Progenitor cell of endocrine pancreas (in vitro differentiated cells): ENCODE measurements at places on chromosomes 3 and 15. TPM values are rescaled to one million over a fixed set of nuclear protein-coding genes. Genes with fewer than 3 reads are reported as not detected.

HEG1 gene
- 4.1 and 7.2 TPM in 2 replicates for total RNA-seq

ITIH3 gene
- total RNA-seq = 0.87 and 1.2 TPM in 2 replicates

- H3K27me3 ChIP-seq = no peaks in the 10 kb centered on the region
- no peak overlapping the region for H3K4me3 ChIP-seq
- DNase-seq = no peak
- H3K27ac ChIP-seq = no peak overlapping the region
These were observed 15.3 kb downstream of the PXYLP1 start for GRCh38 chr3:141246958-141247301.

DNA sequence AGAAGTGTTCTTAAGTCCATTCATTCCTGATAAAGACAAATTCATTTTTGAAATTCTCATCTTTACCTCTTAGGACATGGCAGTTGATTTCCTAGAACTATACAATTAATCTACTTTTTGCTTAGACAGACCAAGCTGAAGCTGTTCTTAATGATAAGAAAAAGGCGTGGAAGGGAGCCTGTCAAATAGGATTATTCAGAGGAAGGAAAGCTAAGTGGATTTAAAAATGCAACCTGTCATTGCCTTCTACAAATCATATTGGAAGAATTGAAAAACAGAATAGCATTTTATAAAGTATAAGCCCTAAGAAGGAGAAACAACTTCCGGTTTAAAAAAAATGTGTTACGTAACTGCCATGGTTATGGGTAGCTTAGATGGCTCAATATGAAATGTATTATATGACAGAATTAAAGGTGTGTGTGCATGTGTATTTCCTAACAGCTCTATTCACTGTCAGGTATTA is 81.2 kb upstream of the RAP2B start:
- H3K27me3 ChIP-seq = no peaks in the 10 kb centered on the region
- peaks cover 2% of the 10 kb centered on the region for H3K4me1 ChIP-seq
- DNase-seq = no peak
- no peak overlapping the region for H3K4me3 ChIP-seq
- no peaks in the 10 kb centered on the region for H3K36me3 ChIP-seq

SCAANT1 gene
- not detected in 2 replicates for total RNA-seq

GOLGA8O gene
- total RNA-seq = 0.31 TPM in 1 of 2 replicates, not detected in the other

DNA sequence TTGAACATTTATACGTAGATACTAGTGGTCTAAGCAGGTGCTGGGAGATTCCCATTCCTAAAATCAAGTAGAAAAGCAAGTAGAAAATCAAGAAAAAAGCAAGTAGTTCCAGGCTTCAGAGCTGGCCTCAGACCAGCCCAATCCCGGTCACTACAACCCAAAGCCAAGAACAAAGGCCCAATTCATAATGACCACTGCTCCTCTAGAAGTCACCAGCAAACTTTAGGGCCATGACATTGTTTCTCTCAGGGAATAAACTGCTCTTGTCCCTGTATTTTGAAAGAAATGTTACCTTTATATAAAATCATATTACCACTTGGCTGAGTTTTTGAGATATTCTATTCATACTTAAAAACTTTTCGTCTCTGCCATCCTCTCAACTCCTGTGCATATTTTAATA is 106.3 kb upstream of the IL12A start:
- no peaks in the 10 kb centered on the region for H3K27me3 ChIP-seq
- peaks cover 4% of the 10 kb centered on the region for H3K4me1 ChIP-seq
- H3K4me3 ChIP-seq = no peak overlapping the region
- H3K36me3 ChIP-seq = no peaks in the 10 kb centered on the region
- no peak overlapping the region for H3K27ac ChIP-seq
- no peak for DNase-seq

DNA sequence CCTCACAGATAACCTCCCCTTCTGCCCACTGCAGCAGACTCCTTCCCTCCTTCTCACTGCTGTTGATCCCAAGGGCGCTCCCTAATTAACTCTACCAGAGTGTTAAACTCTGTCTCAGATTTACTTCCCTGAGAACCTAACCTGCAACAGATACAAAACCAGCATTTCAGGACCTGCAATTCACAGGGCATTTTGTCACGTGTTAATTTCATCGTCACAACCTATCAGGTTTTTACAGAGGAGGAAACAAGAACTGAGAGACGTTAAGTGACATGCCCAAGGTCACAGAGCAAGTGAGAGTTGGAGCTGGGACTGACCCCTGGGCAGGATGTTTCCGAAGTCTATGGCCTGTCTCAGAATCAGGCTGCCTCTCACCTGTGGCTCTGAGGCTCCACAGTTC is 223.9 kb downstream of the UACA start:
- H3K4me3 ChIP-seq = no peak overlapping the region
- no peak overlapping the region for H3K27ac ChIP-seq
- DNase-seq = no peak
- H3K27me3 ChIP-seq = peaks cover 59% of the 10 kb centered on the region
- no peaks in the 10 kb centered on the region for H3K36me3 ChIP-seq

- no peak for DNase-seq
- H3K27ac ChIP-seq = no peak overlapping the region
- H3K4me1 ChIP-seq = no peaks in the 10 kb centered on the region
- H3K36me3 ChIP-seq = no peaks in the 10 kb centered on the region
- H3K27me3 ChIP-seq = no peaks in the 10 kb centered on the region
These were observed 75.2 kb downstream of the DUT start for GRCh38 chr15:48406266-48406891.

GRCh38 chr3:46661776-46662766 is 31.4 kb downstream of the ALS2CL start:
- peaks cover 52% of the 10 kb centered on the region for H3K27me3 ChIP-seq
- peak; percentile 8 for DNase-seq
- H3K4me1 ChIP-seq = peaks cover 12% of the 10 kb centered on the region
- no peaks in the 10 kb centered on the region for H3K36me3 ChIP-seq
- H3K4me3 ChIP-seq = no peak overlapping the region
- H3K27ac ChIP-seq = peak overlapping the region; percentile 16

GRCh38 chr15:59622289-59622688 is 10.7 kb downstream of the GCNT3 start:
- no peaks in the 10 kb centered on the region for H3K27me3 ChIP-seq
- no peak overlapping the region for H3K27ac ChIP-seq
- H3K36me3 ChIP-seq = no peaks in the 10 kb centered on the region

AKAP13 gene
- total RNA-seq = 114 and 119 TPM in 2 replicates
